ENCODE measurements at places on chromosomes 7 and 10.

DNA sequence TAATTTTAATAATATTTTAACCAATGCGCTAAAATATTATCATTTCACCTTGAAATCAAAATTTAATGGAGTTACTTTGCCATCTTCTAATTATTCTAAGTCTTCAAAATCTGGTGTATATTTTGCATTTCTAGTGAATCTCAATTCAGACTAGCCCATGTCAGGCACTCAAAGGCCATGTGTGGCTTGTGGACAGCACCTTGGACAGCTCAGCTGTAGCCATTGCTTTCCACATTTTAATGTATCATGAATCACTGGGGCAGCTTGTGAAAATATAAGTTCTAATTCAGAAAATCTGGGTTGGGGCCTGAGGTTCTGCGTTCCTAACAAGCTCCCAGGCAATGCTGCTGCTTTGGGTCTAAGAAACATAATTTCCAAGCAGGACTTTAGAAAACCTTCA lies 57.2 kb downstream of the MGAM2 start:
- no peak for DNase-seq

- peak; percentile 84 for DNase-seq
These were observed 373 bp downstream of the PAXIP1 start for GRCh38 chr7:155002411-155003091.

DNA sequence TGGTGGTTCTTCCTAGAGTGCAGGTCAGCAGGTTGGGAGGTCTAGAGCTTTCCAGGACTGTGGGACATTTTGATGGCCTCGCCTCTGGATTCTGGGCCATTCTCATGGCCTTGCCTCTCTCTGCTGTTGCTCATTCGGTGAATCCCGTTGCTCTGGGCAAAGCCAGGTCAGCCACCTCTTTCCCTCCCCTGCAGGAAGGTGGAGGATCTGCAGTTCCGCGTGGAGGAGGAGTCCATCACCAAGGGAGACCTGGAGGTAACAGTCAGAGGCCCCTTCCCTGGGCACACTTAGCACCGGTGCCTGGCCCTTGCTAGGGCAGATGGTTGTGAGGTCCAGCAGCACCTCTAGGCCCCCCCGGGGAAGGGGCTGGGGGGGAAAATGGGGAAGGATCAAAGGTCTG lies 74.9 kb downstream of the CLIP2 start:
- DNase-seq: no peak

DNA sequence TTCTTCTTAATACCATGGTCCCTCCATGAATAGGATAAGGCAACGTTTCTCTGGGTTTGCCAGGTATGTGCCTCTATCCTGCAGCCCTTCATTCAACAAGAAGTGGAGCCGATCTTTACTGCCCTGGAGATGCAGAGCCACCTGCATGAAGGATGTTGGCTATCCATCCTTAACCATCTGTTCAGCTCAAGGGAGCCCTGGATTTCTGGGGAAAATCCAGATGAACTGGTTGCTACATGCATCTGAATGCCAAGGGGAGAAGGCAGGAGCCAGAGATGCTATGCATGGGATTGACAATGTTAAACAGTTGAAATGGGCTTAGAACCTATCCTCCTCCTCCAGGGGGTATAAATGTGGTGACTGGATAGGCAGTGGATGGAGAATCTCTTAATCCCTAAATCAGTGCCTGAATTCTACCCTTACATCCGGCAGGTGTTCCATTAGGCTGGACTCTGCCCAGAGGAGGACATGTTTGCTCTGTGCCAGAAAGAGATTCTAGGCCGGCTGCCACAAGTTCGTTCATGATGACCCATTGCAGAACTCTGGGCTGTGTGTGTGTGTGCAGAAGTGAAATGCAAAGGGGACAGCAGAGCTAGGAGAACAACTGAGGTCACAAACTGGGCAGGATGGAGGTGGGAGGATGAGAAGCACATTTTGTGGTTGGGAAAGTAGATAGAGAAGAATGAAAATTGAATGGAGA lies 15.6 kb downstream of the CPED1 start:
- no peak for DNase-seq

DNA sequence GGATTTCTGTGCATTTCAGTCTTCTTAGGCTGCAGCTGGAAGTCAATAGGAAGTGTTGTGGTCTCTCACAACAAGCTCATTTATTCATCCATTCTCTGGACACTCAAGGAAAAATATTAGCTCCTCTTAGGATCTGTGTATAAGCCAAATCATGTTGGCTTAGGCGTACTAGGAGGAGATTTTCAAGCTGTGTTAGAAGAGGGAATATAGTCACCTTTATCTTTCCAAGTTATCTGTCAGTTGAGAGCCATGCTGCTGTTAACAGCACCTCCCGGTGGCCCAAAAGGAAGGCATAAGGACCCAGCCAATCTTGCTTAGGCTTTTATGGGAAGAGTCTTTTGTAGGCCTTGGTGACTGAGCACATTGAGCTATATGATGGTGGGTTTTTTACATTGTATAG lies 220.0 kb downstream of the LRMDA start:
- no peak for DNase-seq

GRCh38 chr7:89223900-89224395 lies 428.4 kb upstream of the TEX47 start:
- DNase-seq: no peak

GRCh38 chr7:149286811-149287400 lies 24.9 kb downstream of the ZNF783 start:
- DNase-seq: no peak

GRCh38 chr10:86222687-86223086 lies 143.9 kb downstream of the GRID1 start:
- DNase-seq: no peak

DNA sequence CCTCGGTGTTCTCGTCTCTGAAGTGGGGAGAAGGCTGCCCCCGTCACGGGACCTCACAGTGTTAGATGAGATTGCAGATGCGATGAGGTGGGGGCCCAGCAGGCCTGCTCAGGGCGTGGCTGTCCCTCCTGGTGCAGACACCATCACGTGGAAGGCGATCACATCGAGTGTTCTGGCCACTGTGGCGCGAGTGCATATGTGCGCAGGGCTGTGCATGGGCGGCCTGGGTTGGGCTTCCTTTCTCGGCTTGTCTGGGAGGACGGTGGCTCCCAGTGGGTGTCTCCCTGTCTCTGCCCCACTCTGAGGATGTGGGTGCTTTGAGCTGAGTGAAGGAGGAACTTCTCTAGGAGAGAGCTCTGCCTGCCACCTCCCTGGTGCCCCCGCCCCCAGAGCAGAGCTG lies 83.1 kb downstream of the LHPP start:
- DNase-seq: no peak

DNA sequence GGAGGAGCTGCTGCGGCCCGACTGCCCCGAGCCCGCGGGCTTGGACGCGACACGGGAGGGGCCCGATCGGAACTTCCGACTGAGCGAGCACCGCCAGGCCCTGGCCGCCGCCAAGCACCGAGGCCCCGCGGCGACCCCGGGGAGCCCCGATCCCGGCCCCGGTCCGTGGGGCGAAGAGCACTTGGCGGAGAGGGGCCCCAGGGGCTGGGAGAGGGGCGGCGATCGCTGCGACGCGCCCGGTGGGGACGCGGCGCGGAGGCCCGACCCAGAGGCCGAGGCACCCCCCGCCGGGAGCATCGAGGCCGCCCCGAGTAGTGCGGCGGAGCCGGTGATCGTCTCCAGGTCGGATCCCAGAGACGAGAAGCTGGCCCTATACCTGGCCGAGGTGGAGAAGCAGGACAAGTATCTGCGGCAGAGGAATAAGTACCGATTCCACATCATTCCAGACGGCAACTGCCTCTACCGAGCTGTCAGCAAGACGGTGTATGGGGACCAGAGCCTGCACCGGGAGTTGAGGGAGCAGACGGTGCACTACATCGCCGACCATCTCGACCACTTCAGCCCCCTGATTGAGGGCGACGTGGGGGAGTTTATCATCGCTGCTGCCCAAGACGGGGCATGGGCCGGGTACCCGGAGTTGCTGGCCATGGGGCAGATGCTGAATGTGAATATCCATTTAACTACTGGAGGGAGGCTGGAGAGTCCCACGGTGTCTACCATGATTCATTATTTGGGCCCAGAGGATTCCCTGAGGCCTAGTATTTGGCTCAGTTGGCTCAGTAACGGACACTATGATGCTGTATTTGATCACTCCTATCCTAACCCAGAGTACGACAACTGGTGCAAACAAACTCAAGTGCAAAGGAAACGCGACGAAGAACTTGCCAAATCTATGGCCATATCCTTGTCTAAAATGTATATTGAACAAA lies 1.4 kb downstream of the OTUD1 start:
- DNase-seq: peak; percentile 35

- no peak for DNase-seq
These were observed 48.2 kb downstream of the PON1 start for GRCh38 chr7:95276114-95276513.

DNA sequence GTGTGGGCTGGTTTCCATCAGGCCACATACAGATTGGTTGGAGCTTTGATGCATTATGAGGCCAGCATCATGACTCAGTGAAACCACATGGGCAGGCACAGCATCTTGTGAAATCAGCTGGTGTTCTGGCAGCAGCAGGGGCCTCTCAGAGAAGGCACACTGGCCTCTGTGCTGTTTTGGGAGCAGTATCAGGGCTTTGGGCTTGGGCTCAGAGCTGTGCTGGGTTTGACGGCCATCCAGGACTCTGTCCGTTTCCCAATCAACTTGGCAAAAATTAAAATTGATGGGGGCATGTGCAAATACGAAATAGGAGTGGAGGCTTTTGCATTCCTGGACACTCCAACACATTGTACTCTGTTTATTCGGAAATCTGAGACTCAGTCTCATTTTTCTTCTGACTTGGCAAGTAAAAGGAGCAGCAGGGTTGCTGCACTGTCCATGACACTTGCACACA lies 190.9 kb downstream of the BMPER start:
- DNase-seq: no peak

- peak; percentile 20 for DNase-seq
These were observed 1.0 kb downstream of the SYPL1 start for GRCh38 chr7:106110885-106111654.

GRCh38 chr10:45368181-45368580 lies 5.8 kb upstream of the ALOX5 start:
- DNase-seq: no peak

- DNase-seq: no peak
These were observed 8.6 kb upstream of the SLC16A9 start for GRCh38 chr10:59718257-59718656.

DNA sequence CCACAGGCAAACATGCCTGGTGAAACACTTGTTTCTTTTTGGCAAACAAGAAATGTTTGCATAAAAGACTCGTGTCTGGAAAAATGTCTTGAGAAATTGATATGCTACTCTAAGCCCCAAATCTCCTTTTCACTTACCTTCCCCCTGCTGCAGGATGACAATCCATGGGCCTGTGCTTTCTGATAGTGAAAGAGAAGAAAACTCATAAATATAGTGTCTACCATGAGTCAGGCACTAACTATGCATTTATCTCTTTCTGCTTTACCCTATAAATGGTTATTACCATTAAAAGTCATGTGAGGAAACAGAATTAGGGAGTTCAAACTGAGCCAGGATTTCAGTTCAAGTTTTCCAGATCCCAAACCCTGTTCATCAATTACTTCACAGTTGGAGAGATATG lies 6.6 kb upstream of the TARP start:
- DNase-seq: no peak

DNA sequence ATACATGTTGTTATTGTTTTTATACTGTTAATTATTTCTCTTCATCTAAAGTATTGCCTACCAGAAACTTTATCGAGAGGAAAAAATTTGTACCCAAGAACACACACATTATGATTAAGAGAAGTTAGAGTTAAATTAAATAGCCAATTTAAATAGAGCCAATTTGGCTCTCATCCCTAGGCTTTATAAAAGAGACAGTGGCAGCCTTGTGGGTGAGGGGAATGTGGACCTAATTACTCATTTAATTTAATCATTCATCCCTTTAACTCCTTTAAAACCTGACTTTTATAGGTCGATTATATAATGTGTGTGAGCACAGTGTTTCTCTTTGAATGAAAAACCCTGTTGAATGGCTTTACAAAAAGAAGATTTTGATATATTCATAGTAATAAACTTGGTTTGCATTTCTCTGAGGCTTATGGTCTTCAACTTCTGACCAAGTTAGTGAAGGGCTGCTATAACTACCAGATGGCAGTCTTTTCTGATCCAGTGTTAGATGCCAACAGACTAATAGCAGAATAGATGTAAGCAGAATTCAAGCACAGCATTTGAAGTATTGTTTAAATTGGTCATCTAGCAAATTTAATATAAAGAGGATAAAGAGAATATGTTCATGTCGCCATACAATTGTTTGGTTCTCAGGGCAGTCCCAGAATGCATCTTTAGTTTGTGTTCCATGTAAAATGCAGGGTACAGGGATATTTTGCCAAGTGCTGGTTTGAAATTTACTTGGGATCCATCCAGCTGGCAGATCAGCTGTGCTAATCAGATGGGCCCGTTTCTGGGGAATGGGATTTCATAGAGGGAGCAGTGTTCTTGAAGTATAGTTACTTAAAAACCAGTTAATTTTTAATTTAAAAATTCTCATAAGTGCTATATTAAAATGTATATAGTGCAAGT lies 25.3 kb downstream of the ADD3 start:
- no peak for DNase-seq

DNA sequence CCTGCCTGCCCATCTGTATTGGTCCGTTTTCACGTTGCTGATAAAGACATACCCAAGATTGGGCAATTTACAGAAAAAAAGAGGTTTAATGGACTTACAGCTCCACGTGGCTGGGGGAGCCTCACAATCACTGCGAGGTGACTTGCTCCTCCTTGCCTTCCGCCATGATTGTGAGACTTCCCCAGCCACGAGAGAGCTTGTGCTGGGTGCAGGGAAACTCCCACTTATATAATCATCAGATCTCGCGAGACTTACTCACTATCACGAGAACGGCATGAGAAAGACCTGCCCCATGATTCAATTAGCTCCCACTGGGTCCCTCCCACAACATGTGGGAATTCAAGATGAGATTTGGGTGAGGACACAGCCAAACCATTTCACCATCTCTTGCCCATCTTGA lies 111.8 kb downstream of the MYL10 start:
- no peak for DNase-seq

GRCh38 chr10:130020651-130021382 lies 56.7 kb upstream of the EBF3 start:
- peak; percentile 19 for DNase-seq

DNA sequence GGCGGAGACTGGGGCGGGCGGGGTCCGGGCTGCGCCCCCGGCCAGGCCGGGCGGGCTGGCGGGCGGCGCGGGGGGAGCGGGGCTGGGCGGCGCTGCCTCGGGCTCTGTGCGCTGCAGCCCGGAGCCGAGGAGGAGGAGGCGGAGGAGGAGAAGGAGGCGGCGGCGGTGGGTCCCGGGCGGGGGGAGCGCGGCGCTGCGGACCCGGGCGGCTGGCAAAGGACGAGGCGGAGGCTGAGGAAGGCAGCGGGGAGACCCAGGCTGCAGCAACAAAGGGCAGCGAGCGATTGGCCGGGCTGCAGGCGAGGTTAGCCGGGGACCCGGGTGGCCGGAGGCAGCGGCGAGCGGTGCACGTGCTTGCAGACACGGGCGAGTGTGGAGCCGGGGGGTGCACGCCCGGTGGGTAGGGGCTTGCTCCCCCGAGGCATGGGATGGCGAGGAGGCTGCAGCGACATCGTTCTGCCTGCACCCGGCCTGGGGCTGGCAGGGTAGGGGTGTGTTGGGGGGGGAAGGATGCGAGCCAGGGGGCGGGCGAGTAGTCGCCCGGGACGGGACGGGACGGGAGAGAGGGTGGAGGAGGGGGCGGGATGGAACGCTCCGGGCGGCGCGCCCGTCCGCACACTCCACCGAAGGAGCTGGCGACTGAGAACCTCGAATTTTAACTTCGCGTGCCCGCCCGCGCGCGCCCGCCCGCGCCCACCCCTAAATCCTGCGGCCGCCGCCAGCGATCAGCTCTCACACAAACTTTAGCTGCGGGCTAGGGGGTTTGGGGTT lies 844 bp upstream of the KAT6B start:
- DNase-seq: peak; percentile 82

Measured in cardiac muscle cell (in vitro differentiated cells and primary cell).